ENCODE measurements at places on chromosomes 16 and 17.
A peak's percentile ranks its signal among the peaks of the same experiment; 100 is the strongest.

GRCh38 chr16:77037696-77038347 is 153.2 kb upstream of the MON1B start:
- no peak for DNase-seq

DNA sequence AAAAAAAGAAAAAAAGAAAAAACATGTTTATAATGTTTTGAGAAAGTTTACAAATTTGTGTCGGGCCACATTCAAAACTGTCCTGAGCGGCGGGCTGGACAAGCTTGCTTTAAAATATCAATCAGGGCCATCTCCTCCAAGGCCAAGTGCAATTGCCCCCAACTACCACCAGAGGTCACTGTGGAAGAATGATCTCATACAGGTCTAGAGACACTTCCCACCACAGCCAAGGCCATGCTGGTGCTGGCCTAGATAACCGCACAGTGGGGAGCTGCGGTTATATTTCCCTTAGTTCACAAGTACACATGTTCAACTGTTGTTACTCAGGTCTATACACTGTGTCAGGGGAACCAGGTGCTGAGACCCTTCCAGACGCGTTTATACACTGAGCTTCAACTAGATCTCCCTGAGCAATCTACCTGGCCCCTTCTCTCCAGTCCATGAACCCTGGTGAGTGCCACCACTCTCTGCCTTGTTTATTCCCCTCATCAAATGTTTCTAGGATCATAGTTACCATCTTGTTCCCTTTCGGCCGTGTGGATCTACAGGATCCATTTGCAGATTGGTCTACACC is 83.8 kb upstream of the CCL2 start:
- DNase-seq: peak; percentile 13

DNA sequence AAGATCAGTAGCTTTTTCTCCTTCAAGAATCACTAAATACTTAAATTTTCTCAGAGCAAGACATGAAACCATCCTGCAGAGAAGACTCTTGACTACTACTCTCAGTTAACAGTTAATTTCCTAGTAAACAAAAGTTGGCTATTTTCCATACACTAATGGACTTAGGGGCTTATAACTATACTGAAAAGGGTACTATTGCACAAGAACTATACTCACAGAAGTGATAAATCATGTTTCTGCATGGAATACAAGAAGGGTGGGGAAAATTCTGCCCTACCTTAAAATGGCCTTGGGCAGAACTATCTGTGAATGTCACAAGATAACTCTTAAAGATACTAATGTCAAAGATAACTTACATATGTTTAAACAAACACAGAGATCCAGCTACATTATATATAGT is 12.5 kb downstream of the ZNF652 start:
- no peak for DNase-seq

GRCh38 chr16:53281280-53281679 is 153.0 kb upstream of the RBL2 start:
- DNase-seq: no peak

- DNase-seq: no peak
These were observed 99.0 kb downstream of the OMG start for GRCh38 chr17:31198026-31198425.

DNA sequence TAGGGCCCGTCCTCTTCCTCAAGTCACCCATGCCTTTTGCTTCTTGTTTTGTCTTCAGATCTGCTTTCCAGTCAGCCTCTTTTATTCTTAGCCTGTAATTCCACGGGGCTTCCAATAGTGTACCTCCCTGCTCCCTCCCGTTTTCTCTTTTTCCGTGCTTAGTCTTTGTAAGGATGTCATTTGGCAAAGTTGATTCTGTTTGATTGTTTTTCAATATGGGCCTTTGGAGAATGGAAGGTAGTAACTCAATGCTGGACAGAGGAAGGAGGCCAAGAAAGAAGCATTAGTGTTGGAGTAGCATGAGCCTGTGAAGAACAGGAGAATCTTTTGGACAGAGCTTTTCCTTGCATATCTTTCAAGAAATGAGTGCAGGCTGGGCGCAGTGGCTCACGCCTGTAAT is 6.5 kb downstream of the WWP2 start:
- no peak for DNase-seq

GRCh38 chr17:34452769-34453168 is 89.7 kb upstream of the CCL1 start:
- no peak for DNase-seq

DNA sequence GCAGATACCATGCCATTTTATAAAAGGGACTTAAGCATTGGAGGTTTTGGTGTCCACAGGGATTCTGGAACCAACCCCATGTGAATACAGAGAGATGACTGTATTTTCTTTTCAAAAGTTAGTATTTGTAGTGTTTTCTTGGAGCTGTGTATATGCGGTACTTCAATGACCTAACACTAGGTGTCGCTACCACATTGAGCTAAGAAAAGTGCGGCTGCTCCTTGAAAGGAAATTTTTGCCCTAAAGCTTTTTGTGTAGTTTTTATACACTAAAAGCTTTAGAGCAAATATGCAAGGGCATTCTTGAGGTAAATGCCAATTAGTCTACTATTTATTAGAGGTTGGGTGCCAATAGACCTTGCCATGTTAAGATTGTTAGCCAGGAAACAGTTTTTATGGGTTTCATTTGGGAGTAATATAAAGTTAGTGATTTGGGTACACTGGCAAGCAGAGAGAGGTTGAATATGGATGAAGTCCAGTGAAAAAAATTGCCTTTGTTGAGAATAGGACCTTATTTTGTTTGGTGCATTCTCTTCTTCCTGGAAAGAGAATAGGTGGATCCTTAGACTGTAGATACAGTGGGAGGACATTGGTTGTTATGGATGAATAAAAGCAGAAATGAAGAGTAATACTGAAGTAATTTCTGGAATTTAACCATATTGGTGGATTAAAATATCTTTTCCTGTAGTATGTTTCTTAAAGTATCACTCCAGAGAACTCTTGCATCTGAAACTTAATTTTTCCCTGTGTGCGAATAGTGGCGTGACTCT is 43.3 kb downstream of the BCAS3 start:
- no peak for DNase-seq

GRCh38 chr16:84458606-84459532 is 45.6 kb downstream of the MEAK7 start:
- no peak for DNase-seq

DNA sequence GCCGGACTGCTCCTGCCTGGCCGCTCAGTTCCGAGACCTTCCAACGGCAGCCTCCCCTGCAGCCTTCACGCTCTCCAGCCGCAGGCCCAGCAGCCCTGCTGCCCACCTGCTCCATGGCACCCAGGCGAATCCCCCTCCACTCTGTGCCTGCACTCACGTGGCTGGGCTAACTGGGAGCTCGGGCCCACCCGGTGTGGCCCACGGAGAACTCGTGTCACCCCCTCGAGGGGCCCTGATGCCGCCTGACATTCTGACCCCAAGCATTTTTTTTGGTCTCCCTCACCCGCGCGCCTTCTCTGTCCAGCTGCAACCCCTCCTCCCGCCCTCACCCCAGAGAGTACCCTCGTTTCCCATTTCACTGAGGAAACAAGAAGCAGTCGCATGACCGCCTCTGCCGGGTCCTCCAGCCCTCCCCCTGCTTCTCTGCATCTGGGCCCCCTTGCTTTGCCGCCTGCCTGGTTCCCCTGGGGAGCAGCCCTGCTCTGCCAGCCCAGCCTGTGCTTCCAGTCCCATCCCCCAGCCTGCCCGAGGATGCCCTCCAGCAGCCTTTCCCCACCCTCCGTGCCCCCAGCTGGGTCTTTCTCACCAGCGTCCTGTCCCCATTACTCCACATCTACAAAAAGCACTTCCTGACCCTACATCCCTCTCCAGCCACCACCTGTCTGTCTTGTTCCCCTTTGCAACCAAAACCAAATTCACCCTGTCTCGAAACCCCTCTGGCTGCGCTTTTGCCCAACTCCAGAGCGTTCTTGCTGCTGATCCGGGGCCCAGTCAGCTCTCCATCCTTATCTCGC is 146.4 kb upstream of the CHMP6 start:
- no peak for DNase-seq

DNA sequence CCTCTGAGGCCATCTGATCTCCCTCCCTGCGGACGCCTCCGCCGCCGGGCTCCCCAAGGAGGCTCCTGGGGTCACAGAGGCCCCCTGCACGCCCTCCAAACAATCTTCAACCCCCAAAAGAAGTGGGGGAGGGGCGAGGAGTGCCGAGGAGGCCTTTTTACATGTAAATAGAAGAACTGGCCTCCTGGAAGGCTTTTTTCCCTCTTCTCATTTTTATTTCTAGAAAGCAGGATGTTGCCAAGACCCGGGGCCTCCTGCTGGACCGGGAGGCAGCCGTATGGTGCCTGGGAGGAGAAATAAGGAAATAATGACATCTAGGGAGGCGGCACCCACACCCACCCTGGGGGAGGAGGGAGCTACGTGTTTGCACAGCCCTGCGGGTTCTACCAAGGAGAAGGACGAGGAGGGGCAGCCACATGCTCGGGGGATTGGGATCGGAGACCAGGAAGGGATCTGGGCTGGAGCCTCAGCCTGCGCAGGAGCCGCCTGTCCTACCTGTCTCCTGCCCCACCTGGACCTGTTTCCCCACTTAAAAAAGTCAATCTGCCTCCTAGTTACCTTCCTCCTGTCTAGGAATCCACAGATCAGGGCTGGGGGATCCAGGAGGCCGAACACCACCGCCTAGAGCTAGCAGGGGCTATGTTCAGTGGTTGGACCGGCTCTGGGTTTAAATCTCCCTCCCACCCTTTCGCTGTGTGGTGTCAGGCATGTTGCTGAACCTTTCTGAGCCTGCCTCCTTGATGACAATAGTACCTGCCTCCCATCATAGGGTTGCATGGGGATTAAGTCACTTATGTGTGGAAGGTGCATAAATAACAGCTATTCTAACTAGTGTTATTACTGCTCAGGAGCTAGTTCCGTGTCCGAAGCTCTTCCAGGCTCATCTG is 175.7 kb upstream of the GSE1 start:
- DNase-seq: no peak

DNA sequence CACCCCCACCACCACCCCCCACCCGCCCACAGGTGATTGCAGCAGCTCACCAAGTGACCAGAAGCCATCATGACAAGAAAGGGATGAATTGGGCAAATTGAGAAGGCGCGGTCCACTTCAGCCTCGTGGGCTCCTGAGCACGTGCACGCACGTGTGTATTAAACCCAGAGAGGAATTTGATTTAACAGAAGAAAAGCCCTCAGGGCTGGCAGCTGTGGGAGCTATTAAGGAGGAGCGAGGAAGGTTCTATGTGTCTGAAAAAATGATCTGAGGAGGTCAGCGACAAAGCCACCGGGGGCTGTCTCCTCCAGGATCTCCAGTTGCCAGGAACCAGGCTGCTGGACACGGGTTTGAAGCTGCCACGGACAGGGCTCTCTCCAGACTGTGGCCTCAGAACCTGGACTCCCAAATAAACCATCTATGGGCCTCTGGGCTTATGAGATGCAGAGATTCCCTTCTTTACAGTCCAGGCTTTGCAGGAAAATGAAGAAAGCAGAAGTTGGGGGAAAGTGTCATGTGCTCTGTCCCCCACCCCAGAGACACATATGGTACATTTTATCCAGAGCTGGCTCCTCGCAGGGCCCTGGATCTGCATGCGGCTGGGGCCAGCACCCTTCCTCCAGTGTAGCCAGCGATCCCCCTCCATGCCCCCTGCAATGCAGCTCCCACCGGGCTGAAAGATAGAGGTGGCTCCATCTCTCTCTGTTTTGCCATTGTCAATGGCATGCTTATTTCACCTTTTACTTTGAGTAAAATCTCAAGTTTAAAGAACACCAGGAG is 219.7 kb upstream of the RPL38 start:
- no peak for DNase-seq

- DNase-seq: no peak
These were observed 6.0 kb downstream of the SLFN14 start for GRCh38 chr17:35554668-35555067.

DNA sequence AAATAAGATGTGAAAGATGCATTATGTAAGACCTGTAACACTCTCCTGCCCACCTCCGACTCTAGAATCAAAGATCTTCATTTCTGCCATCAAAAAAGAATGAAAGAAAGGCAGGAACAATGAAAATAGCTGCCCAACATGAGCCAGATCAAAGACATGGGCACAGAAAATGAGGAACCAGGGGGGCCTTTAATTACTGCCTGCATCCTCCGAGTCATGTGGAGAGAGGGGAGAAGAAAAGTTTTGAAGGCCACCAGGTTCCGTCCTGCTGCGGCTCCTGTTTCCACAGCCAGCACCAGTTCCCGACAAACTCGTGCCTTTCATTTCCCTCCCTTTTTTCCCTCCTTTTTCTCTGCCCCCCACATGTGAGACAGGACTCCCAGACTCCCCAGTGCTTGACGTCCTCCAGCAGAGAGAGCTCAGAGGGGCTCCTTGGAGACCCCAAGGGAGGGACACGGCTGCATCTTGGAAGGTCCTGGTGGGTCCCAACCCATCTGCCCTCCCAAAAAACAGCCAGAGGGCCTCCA is 168.4 kb downstream of the ZNF423 start:
- DNase-seq: no peak

DNA sequence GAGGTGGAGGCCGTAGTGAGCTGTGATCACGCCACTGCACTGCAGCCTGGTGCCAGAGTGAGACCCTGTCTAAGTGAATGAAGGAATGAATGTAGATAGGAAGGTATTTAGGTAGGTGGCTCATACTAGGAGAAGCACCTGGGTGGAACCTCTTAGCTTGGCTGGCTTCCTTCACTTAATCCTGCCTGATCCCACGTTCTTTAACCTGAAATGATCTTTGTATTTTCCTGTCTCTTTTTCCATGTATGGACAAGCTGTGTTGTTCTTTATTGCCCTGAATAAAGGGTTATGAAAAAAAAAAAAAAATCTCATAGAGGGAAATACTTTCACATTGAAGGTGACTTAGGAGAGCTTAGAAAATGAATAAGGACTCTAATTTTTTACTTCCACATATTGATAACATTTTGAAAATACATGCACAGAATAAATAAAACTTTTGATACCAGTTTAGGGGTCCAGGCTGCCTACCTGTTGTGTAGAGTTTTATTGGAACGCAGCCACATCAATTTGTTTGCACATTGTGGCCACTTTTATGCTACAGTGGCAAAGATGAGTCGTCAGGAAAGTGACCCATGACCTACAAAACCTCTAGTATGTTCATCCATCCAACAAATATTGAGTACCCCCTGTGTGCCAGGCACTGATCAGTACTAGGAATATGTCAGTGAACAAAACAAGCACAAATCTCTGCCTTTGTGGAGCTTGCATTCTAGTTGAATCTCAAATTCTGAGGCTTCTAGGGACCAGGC is 44.6 kb downstream of the VPS35L start:
- no peak for DNase-seq

- no peak for DNase-seq
These were observed 15.8 kb downstream of the BLMH start for GRCh38 chr17:30275911-30276310.

DNA sequence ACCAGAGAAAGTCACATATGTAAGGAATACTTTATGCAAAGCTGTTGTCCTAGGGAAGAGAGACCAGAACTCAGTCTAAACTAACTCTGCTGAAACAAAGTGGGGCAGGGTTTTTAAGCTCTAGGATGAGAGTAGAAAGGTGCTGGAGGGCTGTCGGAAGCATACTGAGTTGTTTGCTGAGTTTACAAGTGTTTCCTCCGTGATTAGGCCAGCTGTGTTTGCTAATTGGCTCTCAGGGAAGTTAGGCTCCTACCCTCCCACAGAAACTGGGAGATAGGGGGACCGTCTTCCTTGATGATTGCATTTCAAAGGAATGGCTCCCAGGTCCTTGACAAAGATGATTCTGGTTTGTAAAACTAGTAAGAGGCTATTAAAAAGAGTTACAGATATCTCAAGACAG is 24.4 kb upstream of the CRYM start:
- DNase-seq: no peak

GRCh38 chr17:27430882-27431491 is 25.3 kb upstream of the KSR1 start:
- no peak for DNase-seq

Measured in stimulated activated CD4-positive, alpha-beta T cell treated with anti-CD3 and anti-CD28 coated beads, TNF-alpha, amount 100 ng/mL, for 4 hours (primary cell).